ENCODE measurements at places on chromosomes 7 and 10. TPM values are rescaled to one million over a fixed set of nuclear protein-coding genes. Genes with fewer than 3 reads are reported as not detected.
A peak's percentile ranks its signal among the peaks of the same experiment; 100 is the strongest.

GRCh38 chr10:98388101-98388655 is 26.8 kb downstream of the PYROXD2 start:
- ATAC-seq: no peak

GRCh38 chr7:132095111-132095765 is 481.0 kb downstream of the PLXNA4 start:
- ATAC-seq: no peak

- no peak for ATAC-seq
Measured at GRCh38 chr7:107103369-107103768, 58.9 kb downstream of the PRKAR2B start.

DNA sequence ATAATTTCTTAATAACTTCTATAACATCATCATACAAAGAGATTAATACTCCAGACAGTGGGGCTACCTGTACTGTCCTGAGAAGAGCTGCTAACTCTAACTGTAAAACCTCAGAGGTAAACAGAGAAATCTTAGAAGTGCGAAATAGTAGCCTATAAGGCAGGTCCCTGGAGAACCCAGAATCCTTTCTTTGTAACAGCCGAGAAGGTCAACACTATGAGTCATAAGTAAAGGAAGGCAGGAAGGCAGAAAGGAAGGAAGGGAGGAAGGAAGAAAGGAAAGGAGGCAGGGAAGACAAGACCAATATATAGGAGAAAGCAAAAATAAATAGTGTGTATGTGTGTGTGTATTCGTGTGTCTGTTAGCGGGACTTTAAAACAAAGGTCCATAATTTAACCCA is 540.6 kb downstream of the ZWINT start:
- ATAC-seq: no peak

GRCh38 chr10:19247843-19248242 is 199.2 kb downstream of the MALRD1 start:
- no peak for ATAC-seq

- ATAC-seq: no peak
Measured at GRCh38 chr7:142560166-142560565, 189.1 kb upstream of the PRSS1 start.

GRCh38 chr10:48456361-48456804 is 148.5 kb downstream of the ARHGAP22 start:
- ATAC-seq: no peak

The LRRTM3 gene
- total RNA-seq: 0.20 TPM

The VGF gene
- total RNA-seq: 0.27 TPM

The TMEM140 gene
- total RNA-seq: 19.3 TPM

DNA sequence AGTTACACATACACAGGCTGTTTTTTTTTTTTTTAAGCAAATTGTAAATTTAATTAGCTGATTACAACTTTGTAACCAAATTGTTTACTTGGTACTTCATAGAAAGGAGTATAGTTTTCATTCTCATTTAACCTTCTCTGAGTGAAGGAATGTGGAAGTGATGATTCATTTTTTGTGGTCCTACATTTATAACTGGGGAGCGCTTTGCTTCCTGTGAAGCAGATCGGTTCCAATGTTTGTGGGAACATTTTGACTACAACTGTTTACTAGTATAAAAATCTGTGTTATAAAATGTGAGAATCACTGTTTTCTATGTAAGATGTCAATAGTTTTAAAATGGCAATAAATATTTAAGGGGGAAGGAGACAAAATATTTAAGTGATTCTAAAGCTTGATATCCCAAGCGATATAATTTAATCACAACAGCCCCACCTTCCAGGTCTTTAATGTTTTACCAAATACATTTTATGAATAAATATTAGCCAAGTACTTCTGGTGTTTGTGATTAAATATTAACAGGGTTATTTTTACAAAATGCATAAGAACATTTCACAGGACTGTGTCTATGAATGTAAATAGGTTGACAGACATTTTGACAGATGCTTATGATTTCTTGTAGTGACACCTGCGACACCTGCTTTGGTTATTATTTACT is 57.1 kb downstream of the NXPH1 start:
- no peak for ATAC-seq

The DRGX gene
- not detected for total RNA-seq

- ATAC-seq: no peak
Measured at GRCh38 chr10:35574924-35575352, 30.2 kb upstream of the GJD4 start.

DNA sequence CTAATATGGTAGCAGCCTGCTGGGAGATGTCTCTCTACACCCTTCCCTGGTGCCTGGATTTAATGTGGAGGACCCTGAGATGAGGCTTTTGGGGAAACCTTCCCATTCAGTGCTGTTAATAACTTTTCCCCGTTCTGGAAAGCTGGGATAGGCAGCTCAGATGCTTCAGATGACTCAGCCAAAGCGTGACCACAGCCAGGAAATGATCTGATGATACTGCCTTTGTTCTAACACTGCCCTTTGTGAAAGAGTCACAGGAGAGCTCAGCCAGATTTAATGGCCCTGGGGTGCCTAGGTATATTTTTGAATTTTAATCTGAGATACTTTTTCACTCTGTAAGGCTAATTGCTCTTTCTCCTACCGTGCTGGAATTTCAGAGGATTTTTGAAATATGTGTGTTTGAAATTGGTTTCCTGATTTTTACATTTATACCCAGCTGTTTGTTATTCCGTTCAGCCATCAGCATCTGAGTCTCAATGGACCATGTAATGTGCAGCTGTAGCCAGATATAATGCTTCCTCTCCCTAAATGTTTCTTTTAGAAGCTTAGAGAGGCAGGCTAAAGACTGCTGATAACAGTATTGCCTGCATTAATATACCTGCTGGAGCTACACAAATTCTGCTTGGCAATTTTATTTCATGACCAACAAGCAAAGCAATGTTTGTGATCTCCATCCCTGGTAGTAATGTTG is 17.8 kb downstream of the CELF2 start:
- peak; percentile 79 for ATAC-seq

DNA sequence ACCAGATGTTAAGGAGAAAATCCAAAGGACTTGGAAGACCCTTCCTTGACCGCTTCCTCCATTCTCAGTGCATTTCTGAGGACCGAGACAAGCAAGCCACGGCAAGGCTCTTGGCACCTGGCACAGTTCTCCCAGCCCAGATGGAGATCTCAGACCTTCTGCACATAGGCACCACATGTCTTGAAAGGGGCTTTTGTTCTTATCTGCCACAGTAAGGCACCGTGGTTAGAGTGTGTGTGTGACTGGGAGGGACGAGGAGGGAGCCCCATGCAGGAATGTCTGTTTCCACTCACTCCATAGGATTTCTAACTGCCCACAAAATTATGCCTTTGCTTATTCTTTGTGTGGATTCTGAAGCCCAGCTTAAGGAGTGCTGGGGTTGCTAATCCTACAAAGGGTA is 10.3 kb upstream of the WDR86 start:
- ATAC-seq: no peak

DNA sequence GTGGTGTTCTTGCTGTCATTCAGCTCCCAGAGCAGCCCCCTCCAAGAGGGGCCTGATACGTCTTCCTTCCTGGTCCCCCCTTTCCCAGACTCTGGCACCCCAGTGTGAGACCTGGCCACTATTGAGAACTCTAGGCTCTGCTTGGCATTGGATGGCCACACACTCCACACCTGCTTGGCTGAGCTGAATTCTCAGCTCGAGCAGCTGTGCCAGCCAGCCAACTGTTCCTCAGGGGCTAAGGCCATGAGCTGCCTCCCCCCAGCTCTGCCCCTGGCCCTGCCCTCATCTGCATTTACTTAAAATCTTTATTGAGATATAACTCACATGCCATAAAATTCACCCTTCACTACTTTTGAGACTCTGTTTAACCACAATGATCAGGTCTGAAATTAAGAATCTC is 6.7 kb downstream of the TLL2 start:
- no peak for ATAC-seq

DNA sequence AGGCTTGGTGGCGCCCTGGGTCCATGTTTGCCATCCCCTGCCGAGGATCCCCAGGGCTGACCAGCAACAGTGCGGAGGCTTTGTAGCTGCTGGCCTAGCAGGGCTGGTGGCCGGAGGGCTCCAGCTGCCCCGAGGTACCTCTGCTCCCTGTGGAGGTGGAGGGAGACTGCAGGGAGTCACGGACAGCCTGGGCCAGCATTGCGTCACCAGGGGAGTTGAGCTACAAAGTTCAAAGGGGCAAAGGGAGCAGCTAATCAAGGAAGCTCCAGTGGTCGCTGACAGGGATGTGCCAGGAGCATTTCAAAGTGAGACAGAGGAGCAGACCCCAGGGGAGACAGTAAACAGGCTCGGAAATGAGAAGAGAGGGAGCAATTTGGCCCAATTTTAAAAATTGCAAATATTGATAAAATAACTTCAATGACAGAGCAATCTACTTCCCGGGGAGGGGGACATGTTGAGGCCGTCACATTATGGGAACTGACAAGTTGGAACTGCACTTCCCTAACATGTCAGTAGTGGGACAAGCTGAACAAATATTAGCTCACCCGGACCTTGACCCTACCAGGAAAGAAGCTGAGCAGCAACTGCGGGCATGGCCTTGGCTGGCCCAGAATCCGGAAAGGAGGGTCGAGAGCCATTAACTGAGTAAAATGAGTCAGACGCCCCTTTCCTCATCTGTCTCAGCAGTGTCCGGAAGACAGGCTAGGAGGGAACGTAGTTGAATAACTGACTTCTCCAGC is 39.4 kb downstream of the BTBD16 start:
- no peak for ATAC-seq

The ACSM6 gene
- not detected for total RNA-seq

GRCh38 chr10:27104919-27105318 is 4.6 kb upstream of the ANKRD26 start:
- ATAC-seq: no peak

The LLCFC1 gene
- not detected for total RNA-seq

The TAC1 gene
- 0.35 TPM for total RNA-seq

DNA sequence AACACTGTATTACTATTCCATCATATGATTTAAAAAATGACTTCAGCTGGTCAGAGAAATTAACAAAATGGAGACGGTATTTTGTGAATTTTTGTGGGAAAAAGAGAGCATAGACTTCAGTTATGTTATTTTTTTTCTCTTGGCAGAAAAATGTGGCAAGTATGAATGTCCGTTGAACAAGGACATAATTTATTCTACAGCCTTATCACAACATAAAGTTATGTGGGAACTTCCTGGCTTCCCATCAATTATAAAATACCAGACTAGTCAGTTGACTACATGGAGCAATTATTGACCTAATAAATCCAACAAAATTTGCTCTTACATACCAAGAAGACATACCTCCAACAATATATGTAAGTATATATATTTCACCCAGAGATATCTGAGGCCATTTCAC is 88.6 kb upstream of the PPP1R3A start:
- no peak for ATAC-seq

- no peak for ATAC-seq
Measured at GRCh38 chr10:103839519-103839871, 15.9 kb downstream of the SH3PXD2A start.

- ATAC-seq: no peak
Measured at GRCh38 chr10:73911553-73912004, 647 bp downstream of the PLAU start.

GRCh38 chr7:77235276-77235675 is 35.7 kb upstream of the FGL2 start:
- no peak for ATAC-seq

- ATAC-seq: no peak
Measured at GRCh38 chr7:14973712-14974428, 71.3 kb upstream of the DGKB start.

GRCh38 chr7:32034052-32034451 is 36.2 kb downstream of the PDE1C start:
- no peak for ATAC-seq

GRCh38 chr10:59687657-59688056 is 22.0 kb downstream of the SLC16A9 start:
- ATAC-seq: no peak

The RET gene
- total RNA-seq: 1.4 TPM

DNA sequence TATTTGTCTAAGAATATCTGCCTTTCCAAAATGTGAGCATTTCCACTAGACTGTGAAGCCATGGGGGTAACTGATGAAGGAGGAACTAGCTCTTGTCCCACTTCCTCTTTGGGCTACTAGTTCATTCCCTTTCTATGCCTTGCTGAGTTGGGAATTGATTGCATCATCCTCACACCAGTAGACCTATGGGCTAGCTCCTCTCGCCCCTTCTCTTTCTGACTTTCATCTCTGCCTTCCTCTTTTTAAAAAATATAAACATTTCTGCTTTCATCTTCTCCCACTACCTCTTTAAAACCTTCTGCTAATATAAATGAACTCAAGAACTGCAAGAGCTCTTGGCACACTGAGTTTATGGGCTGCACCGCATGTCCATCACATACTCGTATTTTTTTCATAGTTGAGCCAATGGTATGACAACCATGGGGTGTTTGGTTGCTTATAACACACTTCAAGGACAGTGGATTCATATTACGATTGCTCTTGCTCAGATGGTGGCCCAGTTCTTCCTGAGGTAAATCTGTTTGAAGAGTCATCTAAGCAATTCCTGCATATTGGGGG is 182.0 kb downstream of the REEP3 start:
- ATAC-seq: no peak

DNA sequence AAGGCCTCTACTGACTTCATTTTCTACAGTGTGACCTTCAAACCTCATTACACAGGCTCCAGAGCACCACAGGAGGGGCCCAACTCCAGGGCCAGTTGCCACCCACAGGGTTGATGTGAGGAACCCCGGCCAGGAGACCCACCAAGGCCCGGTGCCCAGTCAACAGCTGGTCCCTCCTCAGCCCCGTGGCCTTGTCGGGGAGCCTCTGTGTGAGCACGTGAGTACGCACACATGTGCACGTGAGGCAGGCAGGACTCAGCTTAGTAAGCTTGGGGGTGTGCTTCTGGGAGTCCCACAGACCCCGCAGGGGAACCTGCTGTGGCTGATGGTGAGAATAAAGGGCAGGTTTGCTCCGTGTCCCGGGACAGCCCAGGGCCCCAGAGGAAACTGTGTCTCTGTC is 104.5 kb downstream of the VIPR2 start:
- ATAC-seq: no peak

DNA sequence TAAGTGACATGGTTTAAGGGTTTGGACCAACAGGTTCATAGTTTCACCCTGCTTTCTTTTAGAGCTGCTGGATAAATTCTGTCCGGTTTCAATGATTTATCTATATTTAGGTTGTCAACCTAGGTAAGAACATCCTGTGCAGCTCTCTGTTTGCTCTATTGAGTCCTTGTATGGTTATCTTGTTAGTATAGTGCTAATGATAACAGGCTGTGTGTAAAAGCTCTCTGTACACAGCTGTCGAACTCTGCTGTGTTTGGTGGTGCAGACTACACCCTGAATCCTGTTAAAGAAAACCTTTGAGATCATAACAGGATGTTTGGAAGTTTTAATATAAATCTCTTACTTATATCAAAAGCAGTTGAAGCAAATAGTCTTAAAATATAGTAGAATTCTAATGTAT is 219.2 kb downstream of the SDK1 start:
- no peak for ATAC-seq

- no peak for ATAC-seq
Measured at GRCh38 chr7:158789842-158790241, 39.5 kb downstream of the ESYT2 start.

DNA sequence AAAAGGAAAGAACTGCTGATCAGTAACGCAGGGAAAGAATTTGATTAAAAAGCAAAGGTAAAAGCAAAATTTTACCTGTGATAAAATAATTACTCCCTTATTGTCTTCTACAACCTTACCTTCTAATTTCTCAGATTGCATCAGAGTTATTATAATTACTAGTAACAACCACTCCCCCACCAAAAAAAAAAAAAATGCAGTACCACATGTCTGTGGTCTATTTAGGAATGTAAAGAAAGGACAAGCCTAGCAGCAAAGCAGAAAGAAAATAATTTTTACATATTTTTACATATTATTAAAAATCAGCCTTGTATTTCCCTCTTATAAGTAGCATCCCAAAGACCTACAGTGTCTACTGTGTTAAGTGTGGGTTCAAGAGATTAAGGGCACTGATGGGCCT is 430.4 kb downstream of the TFEC start:
- ATAC-seq: no peak

- ATAC-seq: no peak
Measured at GRCh38 chr7:94183891-94184290, 179.7 kb upstream of the BET1 start.

Measured in gastroesophageal sphincter (tissue), 4 donors.